Progenitor cell of endocrine pancreas (in vitro differentiated cells): ENCODE measurements at places on chromosomes 6 and 20. TPM values are rescaled to one million over a fixed set of nuclear protein-coding genes. Genes with fewer than 3 reads are reported as not detected.

- H3K27ac ChIP-seq = peak overlapping the region; percentile 80
- no peaks in the 10 kb centered on the region for H3K36me3 ChIP-seq
- peaks cover 6% of the 10 kb centered on the region for H3K4me1 ChIP-seq
- H3K4me3 ChIP-seq = no peak overlapping the region
- H3K27me3 ChIP-seq = peaks cover 40% of the 10 kb centered on the region
- no peak for DNase-seq
Observed at GRCh38 chr6:163745536-163746400, 331.2 kb downstream of the QKI start.

- H3K27me3 ChIP-seq = no peaks in the 10 kb centered on the region
- no peaks in the 10 kb centered on the region for H3K36me3 ChIP-seq
- H3K4me3 ChIP-seq = no peak overlapping the region
- no peak overlapping the region for H3K27ac ChIP-seq
Observed at GRCh38 chr20:63411151-63411897, 50.2 kb upstream of the CHRNA4 start.

GRCh38 chr6:63640062-63640461, 4.5 kb downstream of the PHF3 start:
- peaks cover 1% of the 10 kb centered on the region for H3K36me3 ChIP-seq
- no peak for DNase-seq
- H3K27me3 ChIP-seq = no peaks in the 10 kb centered on the region
- H3K4me3 ChIP-seq = no peak overlapping the region

GRCh38 chr20:22544462-22544861, 39.9 kb downstream of the FOXA2 start:
- H3K36me3 ChIP-seq = no peaks in the 10 kb centered on the region
- no peaks in the 10 kb centered on the region for H3K27me3 ChIP-seq
- DNase-seq = no peak

GRCh38 chr6:140193269-140193668, 818.8 kb upstream of the CITED2 start:
- no peaks in the 10 kb centered on the region for H3K4me1 ChIP-seq
- H3K27ac ChIP-seq = no peak overlapping the region
- H3K36me3 ChIP-seq = peaks cover 5% of the 10 kb centered on the region
- H3K27me3 ChIP-seq = no peaks in the 10 kb centered on the region
- DNase-seq = no peak
- H3K4me3 ChIP-seq = no peak overlapping the region

GRCh38 chr20:44792796-44793195, 17.6 kb downstream of the RIMS4 start:
- H3K27ac ChIP-seq = no peak overlapping the region
- peaks cover 19% of the 10 kb centered on the region for H3K27me3 ChIP-seq
- H3K4me3 ChIP-seq = no peak overlapping the region

- no peak overlapping the region for H3K27ac ChIP-seq
- H3K4me1 ChIP-seq = no peaks in the 10 kb centered on the region
- no peak for DNase-seq
Observed at GRCh38 chr20:46004187-46004586, 4.5 kb upstream of the MMP9 start.

- no peak overlapping the region for H3K4me3 ChIP-seq
- H3K4me1 ChIP-seq = no peaks in the 10 kb centered on the region
- no peak for DNase-seq
- H3K27ac ChIP-seq = no peak overlapping the region
- no peaks in the 10 kb centered on the region for H3K36me3 ChIP-seq
- peaks cover 27% of the 10 kb centered on the region for H3K27me3 ChIP-seq
Observed at GRCh38 chr20:2093883-2094282, 7.7 kb upstream of the STK35 start.

- no peaks in the 10 kb centered on the region for H3K36me3 ChIP-seq
- peaks cover 27% of the 10 kb centered on the region for H3K4me1 ChIP-seq
- no peaks in the 10 kb centered on the region for H3K27me3 ChIP-seq
- no peak for DNase-seq
- peak overlapping the region; percentile 51 for H3K27ac ChIP-seq
- no peak overlapping the region for H3K4me3 ChIP-seq
Observed at GRCh38 chr6:104686550-104687175, 173.1 kb downstream of the HACE1 start.

Gene MKKS
- 17.8 and 18.7 TPM in 2 replicates for total RNA-seq
